CD4-positive, alpha-beta T cell treated with Interleukin-10 for 1 hour (primary cell): ENCODE measurements at places on chromosomes 16 and 17.

DNA sequence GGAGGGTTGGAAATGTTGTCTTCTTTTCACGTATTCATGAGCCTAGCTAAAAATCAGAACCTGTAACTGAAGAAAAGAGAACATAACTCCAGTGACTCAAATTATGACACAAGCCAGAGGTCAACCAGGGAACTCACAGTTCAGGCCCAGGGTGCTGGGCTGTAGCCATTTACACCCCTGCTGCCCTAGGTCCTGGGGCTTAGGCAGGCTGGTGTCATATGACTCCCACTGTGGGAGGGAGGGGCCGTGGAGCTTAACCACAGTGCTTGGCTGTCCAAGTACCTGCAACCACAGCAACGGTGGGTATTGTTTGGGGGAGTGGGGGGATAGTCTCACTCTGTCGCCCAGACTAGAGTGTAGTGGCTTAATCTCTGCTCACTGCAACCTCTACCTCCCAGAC lies 71.1 kb upstream of the AMZ2 start:
- DNase-seq: no peak

DNA sequence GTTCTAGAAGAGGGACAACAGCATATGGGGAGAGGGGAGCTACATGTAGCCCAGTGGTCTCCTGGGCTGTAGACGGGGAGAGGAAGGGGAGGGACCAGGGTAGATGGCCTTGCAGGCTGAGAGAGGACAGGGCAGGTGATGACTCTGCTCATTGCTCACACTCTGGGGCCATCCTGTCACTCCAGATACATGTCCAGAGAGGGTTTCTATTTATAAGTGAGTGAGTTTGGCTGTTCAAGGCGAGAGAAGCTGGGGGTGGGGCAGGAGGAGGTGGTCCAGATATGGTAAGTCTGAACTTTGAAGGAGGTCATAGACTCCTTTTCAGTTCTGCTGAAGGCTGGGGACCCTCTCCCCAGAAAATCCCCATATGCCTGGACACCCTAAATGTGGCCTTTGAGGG lies 22.2 kb downstream of the CACNA1G start:
- no peak for DNase-seq

GRCh38 chr16:30753596-30753995 lies 5.4 kb downstream of the PHKG2 start:
- DNase-seq: no peak

GRCh38 chr17:73782641-73783381 lies 138.6 kb upstream of the SDK2 start:
- DNase-seq: no peak

- DNase-seq: no peak
Observed at GRCh38 chr17:80531400-80531799, 13.2 kb upstream of the RPTOR start.

- DNase-seq: no peak
Observed at GRCh38 chr16:85881436-85881835, 17.5 kb upstream of the IRF8 start.

DNA sequence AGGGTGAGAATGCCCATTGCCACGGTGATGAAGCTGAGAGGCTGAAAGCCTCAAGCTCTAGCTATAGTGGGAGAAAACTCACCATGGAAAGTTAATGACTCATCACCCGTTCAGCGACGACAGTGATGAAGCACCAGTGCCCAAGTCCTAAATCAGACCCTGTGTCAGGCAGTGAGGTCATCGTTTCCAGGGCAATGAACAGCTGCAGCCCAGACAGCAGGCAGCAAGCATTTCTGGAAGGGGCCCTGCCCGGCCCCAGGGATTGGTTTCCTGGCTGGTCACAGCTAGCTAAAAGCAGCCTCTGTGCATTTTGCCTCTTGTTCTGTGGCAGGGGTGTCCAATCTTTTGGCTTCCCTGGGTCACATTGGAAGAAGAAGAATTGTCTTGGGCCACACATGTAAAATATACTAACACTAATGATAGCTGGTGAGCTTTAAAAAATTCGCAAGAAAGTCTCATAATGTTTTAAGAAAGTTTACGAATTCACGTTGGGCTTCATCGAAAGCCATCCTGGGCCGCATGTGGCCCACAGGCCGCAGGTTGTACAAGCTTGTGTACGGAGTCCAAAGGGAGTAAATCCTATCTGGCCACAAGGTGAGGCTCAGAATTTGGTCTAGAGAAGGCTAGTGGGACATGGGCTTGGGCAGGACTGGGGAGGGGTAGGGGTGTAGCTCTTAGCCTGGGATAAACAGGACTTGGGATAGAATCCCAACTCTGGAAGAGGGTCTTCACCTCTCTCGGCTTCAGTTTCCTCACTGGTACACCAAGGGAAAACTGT lies 40.6 kb downstream of the MIS12 start:
- no peak for DNase-seq

- DNase-seq: no peak
Observed at GRCh38 chr16:67736858-67737257, 17.7 kb upstream of the GFOD2 start.
